Suprapubic skin (tissue), 4 donors: ENCODE measurements at places on chromosomes 2 and 18.

GRCh38 chr2:16400127-16400623 lies 265.5 kb downstream of the CYRIA start:
- no peaks in the 10 kb centered on the region for H3K36me3 ChIP-seq
- no peaks in the 10 kb centered on the region for H3K27me3 ChIP-seq
- H3K4me1 ChIP-seq, result no peaks in the 10 kb centered on the region
- H3K27ac ChIP-seq, result no peak overlapping the region

GRCh38 chr2:24315669-24316068 lies 44.7 kb downstream of the ITSN2 start:
- H3K4me1 ChIP-seq, result no peaks in the 10 kb centered on the region
- no peak overlapping the region for H3K27ac ChIP-seq
- peaks cover 17% of the 10 kb centered on the region for H3K36me3 ChIP-seq
- no peak overlapping the region for H3K4me3 ChIP-seq
- no peaks in the 10 kb centered on the region for H3K27me3 ChIP-seq

- H3K27ac ChIP-seq, result peak overlapping the region; percentile 14
- no peak overlapping the region for H3K4me3 ChIP-seq
- no peaks in the 10 kb centered on the region for H3K36me3 ChIP-seq
- H3K27me3 ChIP-seq, result no peaks in the 10 kb centered on the region
- no peak for DNase-seq
Measured at GRCh38 chr2:168192839-168193616, 54.4 kb downstream of the STK39 start.

- DNase-seq, result no peak
- H3K27me3 ChIP-seq, result no peaks in the 10 kb centered on the region
- no peak overlapping the region for H3K4me3 ChIP-seq
- H3K27ac ChIP-seq, result no peak overlapping the region
- no peaks in the 10 kb centered on the region for H3K36me3 ChIP-seq
Measured at GRCh38 chr2:147559070-147559725, 285.6 kb upstream of the ACVR2A start.

GRCh38 chr2:196433116-196433515 lies 206.4 kb upstream of the CCDC150 start:
- no peak overlapping the region for H3K4me3 ChIP-seq
- H3K27ac ChIP-seq, result no peak overlapping the region
- no peak for DNase-seq
- no peaks in the 10 kb centered on the region for H3K36me3 ChIP-seq
- H3K27me3 ChIP-seq, result no peaks in the 10 kb centered on the region
- H3K4me1 ChIP-seq, result no peaks in the 10 kb centered on the region

GRCh38 chr2:198280145-198280544 lies 475.8 kb downstream of the PLCL1 start:
- no peaks in the 10 kb centered on the region for H3K4me1 ChIP-seq
- no peaks in the 10 kb centered on the region for H3K36me3 ChIP-seq

DNA sequence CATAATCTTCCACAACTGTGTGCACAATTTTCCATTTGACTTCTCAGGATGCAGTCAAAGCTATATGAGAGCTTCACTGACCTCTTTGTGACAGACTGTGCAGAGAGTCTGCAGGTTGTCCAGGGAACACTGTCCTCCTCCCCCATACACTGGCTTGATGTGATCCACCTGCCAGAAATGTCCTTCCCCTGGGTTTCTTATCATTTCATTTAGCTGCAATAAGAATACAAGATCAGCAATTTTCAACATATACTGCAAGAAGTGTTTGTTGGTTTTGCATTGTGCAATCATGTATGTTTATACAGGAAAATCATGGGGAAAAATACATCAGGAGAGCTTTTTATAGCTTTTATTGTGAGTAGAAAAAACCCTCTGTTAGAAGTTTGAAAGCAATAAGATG lies 150.7 kb downstream of the RAB3GAP1 start:
- no peak overlapping the region for H3K27ac ChIP-seq
- no peaks in the 10 kb centered on the region for H3K4me1 ChIP-seq
- peaks cover 4% of the 10 kb centered on the region for H3K36me3 ChIP-seq
- no peak for DNase-seq
- no peaks in the 10 kb centered on the region for H3K27me3 ChIP-seq

- H3K27me3 ChIP-seq, result no peaks in the 10 kb centered on the region
- no peak for DNase-seq
- no peak overlapping the region for H3K4me3 ChIP-seq
- H3K36me3 ChIP-seq, result no peaks in the 10 kb centered on the region
Measured at GRCh38 chr2:205969584-205969983, 116.4 kb downstream of the INO80D start.

- H3K27ac ChIP-seq, result no peak overlapping the region
- no peak overlapping the region for H3K4me3 ChIP-seq
- H3K27me3 ChIP-seq, result no peaks in the 10 kb centered on the region
- no peaks in the 10 kb centered on the region for H3K36me3 ChIP-seq
- DNase-seq, result no peak
Measured at GRCh38 chr2:22817197-22817596, 567.8 kb upstream of the KLHL29 start.

DNA sequence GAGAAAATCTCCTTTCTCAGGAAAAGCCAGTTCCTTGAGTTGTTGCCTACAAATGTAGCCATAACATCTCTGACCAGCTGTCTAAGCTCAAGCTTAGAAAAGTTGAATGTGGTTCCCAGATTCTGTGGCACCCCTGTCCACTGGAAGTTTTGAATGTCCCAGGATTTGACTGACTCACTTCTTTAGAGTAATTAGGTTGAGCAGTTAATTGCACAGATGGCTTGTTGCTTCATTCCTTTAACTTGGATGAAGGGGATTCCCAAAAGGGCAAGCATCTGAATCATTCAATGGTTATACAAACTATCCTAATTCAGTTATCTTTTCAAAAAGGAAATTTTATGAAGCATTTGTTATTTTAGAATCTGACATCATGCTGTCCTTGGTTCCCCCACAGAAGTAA lies 374.7 kb downstream of the LNPK start:
- no peak overlapping the region for H3K27ac ChIP-seq
- DNase-seq, result no peak
- no peaks in the 10 kb centered on the region for H3K36me3 ChIP-seq
- no peaks in the 10 kb centered on the region for H3K27me3 ChIP-seq
- H3K4me1 ChIP-seq, result no peaks in the 10 kb centered on the region
- no peak overlapping the region for H3K4me3 ChIP-seq

- no peaks in the 10 kb centered on the region for H3K27me3 ChIP-seq
- H3K27ac ChIP-seq, result no peak overlapping the region
- no peaks in the 10 kb centered on the region for H3K4me1 ChIP-seq
- no peak for DNase-seq
Measured at GRCh38 chr18:79897940-79898625, 53.4 kb downstream of the SLC66A2 start.

DNA sequence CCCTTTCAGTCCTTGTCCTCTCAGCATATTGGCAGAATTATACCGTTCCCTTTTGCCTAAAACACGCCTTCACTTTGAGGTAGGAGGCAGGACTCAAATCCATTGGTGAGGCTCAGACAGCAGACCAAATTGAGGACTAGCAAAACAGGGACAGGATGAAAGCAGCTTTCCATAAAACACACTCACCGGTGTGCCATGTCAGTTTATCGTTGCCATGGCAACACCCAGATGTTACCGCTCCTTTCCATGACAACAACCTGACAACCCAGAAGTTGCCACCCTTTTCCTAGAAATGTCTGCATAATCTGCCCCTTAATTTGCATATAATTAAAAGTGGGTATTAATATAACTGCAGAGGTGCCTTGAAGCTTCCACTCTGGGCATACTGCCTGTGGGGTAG lies 730.4 kb downstream of the METTL4 start:
- DNase-seq, result no peak
- no peaks in the 10 kb centered on the region for H3K4me1 ChIP-seq
- no peaks in the 10 kb centered on the region for H3K36me3 ChIP-seq
- H3K27me3 ChIP-seq, result no peaks in the 10 kb centered on the region
- no peak overlapping the region for H3K4me3 ChIP-seq

GRCh38 chr2:11703700-11704099 lies 33.7 kb upstream of the NTSR2 start:
- DNase-seq, result no peak
- H3K27ac ChIP-seq, result no peak overlapping the region
- no peaks in the 10 kb centered on the region for H3K36me3 ChIP-seq
- H3K27me3 ChIP-seq, result no peaks in the 10 kb centered on the region
- no peak overlapping the region for H3K4me3 ChIP-seq

DNA sequence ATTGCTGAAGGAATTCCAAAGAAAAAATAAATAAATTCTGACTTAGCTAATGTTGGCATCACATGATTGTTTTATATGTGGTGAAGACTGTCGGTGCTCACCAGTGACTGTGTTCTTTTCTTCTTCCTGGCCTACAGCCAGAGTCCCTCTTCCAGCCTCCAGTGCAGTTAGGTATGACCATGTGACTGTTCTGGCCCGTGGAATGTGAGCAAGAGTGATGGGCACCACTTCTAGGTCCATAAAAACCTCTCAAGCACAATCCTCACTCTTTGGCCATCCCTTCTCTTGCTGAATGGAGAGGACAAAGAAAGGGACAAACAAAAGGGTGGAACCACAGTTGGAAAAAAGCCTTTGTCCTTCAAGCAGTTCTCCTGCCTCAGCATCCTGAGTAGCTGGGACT lies 39.0 kb upstream of the BMPR2 start:
- no peak overlapping the region for H3K27ac ChIP-seq
- no peaks in the 10 kb centered on the region for H3K4me1 ChIP-seq
- DNase-seq, result no peak
- H3K27me3 ChIP-seq, result no peaks in the 10 kb centered on the region
- H3K4me3 ChIP-seq, result no peak overlapping the region
- peaks cover under 1% of the 10 kb centered on the region for H3K36me3 ChIP-seq

DNA sequence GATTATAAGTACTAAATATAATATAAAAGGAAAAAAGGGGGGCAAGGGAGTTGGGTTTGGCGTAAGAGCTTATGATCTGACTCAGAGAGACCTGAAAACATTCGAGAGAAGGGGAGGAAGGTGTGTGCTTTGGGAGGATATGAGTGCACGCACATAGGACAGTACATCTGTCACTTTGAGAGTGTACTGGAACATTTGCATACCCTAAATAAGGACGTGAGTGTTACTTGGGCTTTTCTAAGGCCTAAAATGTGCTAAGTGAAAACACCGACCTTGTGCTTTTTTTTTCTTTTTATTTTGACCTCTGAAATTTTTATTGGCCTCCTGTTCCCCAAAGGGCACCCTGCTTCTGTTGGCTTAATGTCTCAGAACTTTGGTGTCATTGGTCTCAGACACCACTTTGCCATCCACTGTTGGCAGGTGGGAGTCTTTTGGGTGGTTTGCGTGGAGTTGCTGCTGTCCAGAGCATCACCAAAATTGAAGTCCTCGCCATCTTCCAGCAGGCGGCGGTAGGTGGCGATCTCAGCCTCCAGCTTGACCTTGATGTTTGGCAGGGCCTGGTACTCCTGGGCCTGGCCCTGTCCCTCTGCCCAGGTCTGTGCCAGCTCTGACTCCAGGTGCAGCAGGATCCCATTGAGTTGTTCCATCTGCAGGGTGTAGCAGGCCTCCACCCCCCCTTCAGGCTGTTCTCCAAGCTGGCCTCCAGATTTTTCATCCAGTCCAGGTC lies 57.7 kb downstream of the CD28 start:
- H3K27ac ChIP-seq, result no peak overlapping the region
- no peaks in the 10 kb centered on the region for H3K36me3 ChIP-seq
- no peaks in the 10 kb centered on the region for H3K4me1 ChIP-seq
- H3K27me3 ChIP-seq, result no peaks in the 10 kb centered on the region

DNA sequence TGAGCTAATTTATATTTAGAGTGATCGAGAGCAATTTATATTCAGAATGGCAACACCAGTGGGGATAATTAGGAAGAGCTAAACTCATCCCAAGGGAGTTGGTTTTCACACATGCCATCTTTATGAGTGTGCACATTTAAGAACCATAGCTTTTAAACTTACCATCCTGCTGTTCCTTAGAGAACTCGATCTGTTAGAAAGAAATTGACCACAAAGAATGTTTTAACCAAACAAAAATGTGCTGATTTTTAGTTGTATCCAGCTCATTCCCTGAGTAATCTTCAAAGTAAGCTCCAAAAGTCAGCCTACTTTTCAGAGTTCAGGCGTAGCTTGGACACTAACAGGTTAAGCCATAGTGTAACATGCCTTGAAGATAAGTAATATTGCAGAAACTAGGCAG lies 12.6 kb downstream of the MYL1 start:
- H3K36me3 ChIP-seq, result no peaks in the 10 kb centered on the region
- DNase-seq, result no peak
- H3K27ac ChIP-seq, result no peak overlapping the region
- H3K4me1 ChIP-seq, result no peaks in the 10 kb centered on the region

- H3K27ac ChIP-seq, result no peak overlapping the region
- no peaks in the 10 kb centered on the region for H3K36me3 ChIP-seq
- no peak for DNase-seq
- H3K4me1 ChIP-seq, result no peaks in the 10 kb centered on the region
Measured at GRCh38 chr2:52536929-52537460, 1230.6 kb upstream of the CHAC2 start.

DNA sequence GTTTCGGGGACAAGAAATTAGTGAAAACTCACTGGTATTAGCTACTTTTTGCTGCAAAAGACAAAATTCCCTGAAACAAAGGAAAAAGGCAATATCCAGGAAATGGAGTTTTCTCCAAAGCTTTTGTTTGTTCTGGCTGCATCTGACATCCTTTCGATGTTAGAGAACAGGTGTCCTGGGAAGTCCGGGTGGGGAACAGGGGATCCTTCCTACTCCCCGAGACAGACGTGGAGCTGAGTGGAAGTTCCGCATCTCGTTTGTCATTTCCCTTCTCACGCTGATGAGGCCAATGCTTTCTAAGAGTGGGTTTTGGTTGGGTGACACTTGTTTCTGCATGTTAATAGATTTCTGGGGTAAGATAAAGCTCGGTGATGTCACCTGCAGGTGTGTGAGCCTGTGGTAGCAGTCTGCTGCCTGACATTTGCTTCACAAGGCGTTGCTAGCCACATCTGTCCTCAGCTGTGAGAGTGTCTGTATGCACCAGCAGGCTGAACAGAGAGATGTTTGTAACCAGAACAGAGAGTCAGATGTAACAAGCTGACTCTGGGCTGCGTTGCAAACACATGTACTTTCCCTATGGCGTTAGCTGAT lies 125.9 kb downstream of the ACOXL start:
- no peaks in the 10 kb centered on the region for H3K36me3 ChIP-seq
- H3K27ac ChIP-seq, result no peak overlapping the region
- H3K27me3 ChIP-seq, result peaks cover 47% of the 10 kb centered on the region
- no peaks in the 10 kb centered on the region for H3K4me1 ChIP-seq

DNA sequence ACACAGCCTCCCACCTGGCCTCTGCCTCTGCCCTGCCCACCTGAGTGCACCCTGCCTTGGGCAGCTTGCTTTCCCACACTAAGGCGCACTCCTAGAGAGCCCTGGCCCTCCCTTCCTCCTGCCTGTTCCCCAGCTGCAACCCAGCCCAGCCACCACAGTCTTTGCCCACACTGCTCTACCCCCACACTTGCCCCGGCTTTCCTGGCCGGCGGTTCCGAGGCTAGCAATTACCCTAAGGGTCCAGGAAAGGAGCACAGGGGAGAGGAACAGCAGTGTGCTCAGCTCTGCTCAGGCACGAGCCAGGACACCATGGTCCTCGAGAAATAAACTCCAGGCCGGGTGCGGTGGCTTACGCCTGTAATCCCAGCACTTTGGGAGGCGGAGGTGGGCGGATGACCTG lies 237.8 kb upstream of the RAB6C start:
- H3K27ac ChIP-seq, result no peak overlapping the region
- no peaks in the 10 kb centered on the region for H3K4me1 ChIP-seq
- no peak overlapping the region for H3K4me3 ChIP-seq
- DNase-seq, result no peak
- H3K36me3 ChIP-seq, result no peaks in the 10 kb centered on the region

GRCh38 chr2:147382322-147382948 lies 462.4 kb upstream of the ACVR2A start:
- no peak overlapping the region for H3K27ac ChIP-seq
- no peaks in the 10 kb centered on the region for H3K36me3 ChIP-seq
- no peak overlapping the region for H3K4me3 ChIP-seq
- H3K27me3 ChIP-seq, result no peaks in the 10 kb centered on the region
- H3K4me1 ChIP-seq, result no peaks in the 10 kb centered on the region

GRCh38 chr18:63440219-63440618 lies 17.9 kb upstream of the VPS4B start:
- H3K27ac ChIP-seq, result peak overlapping the region; percentile 47
- peaks cover 34% of the 10 kb centered on the region for H3K4me1 ChIP-seq
- peak; percentile 83 for DNase-seq
